Right renal cortex interstitium (tissue), 3 donors: ENCODE measurements at places on chromosomes 6 and 20.

GRCh38 chr20:31711179-31712111 is 11.2 kb downstream of the BCL2L1 start:
- DNase-seq = no peak

DNA sequence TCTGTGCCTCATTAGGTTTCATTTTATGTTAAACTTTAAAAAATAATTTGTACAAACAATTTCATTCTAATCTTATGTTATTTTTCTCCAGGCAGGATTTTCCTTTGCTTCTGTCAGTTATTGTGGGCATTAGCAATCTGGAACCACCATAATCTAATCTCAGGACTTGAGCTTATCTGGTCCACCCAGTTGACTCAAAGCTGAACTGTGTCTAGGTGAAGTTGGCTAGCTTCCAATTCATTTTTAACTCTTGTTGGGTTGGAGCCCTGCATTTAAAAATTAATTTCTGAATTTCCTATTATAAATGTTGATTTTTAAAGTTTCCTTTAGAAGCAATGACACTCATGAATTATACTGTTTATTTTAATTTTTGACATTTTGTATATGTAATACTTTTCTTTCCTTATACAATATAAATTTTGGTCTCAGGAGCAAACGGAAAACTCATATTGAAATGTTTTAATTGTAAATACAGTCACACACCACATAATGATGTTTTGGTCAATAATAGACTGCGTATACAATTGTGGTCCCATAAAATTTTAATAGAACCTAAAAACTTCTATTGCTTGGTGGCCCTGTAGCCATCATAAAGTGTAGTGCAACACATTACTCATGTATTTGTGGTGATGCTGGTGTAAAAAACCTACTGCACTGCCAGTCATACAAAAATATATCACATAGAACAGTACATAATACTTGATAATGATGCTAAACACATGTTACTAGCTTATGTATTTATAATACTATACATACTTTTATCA is 121.3 kb downstream of the CLVS2 start:
- DNase-seq = no peak

- no peak for DNase-seq
Measured at GRCh38 chr6:117498159-117498558, 15.7 kb downstream of the DCBLD1 start.

DNA sequence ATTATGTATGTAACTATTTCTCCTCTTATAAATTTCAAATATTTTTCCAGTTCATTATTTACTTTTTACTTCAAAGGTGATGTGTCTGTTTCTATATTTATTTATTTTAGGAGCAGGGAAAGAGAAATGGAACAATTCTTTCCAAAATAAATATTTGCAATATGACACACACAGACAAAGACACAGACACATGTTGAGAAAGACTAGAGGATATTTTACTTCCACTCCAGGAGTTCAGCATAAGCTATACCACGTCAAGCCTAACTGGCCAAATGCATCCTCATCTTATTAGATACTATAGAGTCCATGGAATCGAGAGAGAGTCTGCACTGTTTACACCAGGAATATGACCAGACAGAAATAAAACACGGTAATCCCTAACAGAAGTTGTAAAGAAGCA is 13.3 kb downstream of the RALGAPA2 start:
- no peak for DNase-seq

DNA sequence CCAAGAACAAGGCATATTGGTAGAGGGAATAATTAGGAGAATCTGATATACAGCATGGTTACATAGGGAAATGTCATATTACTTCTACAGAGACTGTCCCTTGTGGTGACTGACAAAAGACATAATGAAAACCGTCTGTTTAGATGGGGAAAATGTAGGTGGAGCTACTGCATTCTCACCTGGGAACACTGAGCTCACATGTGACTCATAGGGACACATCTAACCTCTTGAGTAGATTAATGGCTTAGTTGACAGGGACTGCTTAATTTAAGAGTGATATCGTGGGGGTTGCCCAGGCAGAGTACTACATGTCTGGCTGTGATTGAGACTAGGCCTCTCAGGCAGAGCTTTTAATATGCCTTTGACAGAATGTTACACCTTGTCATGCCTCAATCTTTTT is 235.3 kb upstream of the ZFP64 start:
- no peak for DNase-seq

DNA sequence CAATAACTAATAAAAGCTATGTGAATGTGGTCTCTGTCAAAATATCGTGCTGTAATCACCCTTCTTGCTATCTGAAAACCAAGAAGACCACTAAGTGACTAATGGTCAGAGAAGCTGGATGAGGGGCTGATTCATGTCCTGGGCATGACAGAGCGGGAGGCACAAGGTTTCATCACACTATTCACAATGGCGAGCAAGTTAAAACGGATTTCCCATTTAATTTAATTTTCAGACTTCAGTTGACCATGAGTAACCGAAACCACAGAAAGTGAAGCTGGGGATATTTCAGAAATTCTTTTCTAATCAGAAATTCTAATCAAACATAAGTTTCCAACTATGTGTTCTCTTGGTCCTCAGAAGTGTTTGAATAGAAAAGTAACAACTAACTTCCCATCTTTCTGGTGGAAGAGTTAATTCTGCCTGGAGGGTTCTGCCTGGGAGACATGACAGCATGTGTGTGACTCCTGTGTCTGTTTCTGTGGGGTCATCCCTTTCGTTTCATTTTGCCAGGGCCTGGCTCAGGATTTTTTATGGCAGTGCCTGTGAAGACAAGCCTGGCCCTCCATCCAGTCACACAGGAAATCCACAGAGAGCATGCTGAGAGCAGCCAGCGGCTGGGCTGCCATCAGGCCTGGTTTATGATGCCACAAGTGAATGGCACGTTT is 98.9 kb downstream of the FAM120B start:
- DNase-seq = no peak

DNA sequence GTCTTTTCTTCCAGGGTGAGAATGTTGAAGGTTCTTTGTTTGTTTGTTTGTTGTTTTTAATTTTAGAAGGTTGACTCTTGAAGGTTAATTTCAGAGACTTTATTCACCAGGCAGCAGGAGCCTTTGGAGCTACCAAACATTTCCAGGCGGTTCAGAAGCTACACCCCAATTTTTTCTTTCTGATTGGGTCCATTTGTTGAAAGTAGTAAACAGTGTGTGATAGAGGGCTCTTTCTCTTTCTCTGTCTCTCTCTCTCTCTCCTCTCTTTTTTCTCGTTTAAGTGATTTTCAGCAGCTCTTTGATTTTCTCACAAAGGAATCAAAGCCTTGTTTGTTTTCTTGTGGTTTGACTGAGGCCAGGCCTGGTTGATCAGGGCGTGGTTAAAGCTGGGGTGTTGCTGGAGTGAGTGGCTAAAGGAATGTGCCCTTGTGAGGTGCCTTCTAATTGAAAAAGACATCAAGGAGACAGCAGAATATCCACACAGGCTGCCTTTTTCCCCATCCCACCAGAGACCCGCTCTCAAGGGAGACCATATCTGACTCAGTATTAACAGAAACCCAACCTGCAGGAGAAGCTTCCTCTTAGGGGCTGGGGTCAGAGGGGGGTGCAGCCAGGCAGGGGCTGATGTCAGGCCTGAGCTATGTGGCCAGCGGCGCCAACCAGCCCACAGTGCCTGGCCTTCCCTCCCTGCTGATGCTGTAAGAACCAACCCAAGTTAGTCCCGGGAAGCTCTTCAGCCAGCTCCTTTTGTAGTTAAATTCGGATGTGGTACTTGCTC is 40.4 kb upstream of the NAA20 start:
- no peak for DNase-seq

GRCh38 chr6:128822271-128822670 is 60.7 kb upstream of the LAMA2 start:
- no peak for DNase-seq

- no peak for DNase-seq
Measured at GRCh38 chr20:10430704-10431103, 3.3 kb downstream of the MKKS start.

- no peak for DNase-seq
Measured at GRCh38 chr20:45527294-45527693, 11.9 kb upstream of the SPINT3 start.

DNA sequence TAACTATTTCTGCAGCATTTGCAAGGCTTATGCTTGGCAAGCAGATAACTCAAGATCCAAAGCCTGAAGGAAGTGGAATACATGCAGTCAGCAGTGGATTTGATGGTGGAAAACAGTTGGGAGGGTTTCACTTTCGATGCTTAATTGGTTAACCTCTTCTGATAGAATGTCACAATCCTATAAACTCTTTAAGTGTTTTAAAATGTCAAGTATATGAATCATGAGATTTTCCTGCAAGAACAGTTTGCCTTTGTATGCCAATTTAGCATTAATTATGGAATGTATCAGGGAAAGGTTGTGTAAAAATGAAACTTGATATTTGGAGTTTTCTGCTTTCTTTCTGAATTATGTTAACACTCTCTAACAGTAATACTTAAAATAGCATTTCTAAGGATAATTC is 36.6 kb downstream of the NKX2-4 start:
- DNase-seq = no peak

GRCh38 chr6:131997429-131998153 is 46.4 kb upstream of the CCN2 start:
- DNase-seq = no peak

DNA sequence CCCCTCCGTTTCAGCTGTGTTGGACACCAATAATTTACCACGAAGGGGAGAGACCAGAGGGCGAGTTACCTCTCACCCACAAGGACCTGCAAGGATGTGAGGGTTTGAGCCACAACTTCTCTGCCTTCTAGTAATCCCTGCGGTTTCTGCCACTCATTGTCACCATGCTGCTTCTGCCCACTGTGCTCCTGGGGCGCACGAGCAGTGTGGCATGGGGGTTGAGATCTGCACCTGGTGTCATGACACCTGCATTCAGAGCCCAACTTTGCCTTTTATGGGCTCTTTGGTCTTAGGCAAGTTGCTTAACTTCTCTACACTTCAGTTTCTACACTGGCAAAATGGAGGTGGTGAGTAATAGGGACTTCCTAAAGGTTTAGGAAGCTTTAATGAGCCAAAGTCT is 84.9 kb downstream of the SOBP start:
- no peak for DNase-seq

DNA sequence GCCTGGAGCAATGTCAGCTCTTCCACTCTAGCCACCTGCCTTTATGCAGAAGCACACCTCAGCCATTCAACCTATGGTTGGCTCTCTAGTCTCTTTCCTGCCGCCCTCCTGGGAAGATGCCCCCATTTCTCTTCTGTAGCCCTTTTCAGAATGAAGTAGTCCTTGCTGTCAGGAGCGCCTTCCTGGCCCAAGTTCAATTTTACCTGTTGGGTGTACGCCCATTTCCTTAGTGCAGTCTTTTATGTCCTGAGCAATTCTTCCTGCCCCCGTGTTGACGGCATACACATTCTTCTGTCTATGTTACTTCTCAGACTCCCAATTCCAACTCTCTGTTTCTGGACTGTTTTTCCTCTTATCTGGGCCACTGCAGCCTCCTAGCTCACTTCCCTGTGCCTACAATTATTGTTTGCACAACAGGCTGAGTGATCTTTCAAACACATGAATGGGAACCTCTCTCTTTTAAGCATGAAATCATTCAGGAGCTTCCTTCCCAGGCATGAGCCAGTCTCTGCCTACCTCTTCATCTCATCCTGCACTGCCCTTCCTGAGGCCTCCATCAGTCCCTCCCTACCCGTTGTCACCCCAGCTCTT is 389.2 kb downstream of the CD83 start:
- no peak for DNase-seq

DNA sequence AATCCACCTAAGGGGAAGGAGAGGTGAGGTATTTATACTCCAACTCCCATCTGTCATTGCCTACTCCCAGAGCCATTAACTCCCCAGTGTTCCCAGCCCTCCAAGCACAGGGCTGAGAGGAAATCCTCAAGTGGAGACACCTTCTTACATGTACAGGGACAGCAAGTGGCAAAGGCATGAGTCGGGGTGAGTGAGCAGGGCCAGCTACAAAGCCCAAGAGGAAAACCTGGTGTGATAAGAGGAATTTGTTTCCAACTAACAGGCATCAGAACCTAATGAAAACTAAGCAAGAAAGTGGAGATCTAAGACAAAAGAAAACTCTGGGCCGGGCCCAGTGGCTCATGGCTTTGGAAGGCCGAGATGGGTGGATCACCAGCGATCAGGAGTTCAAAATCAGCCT is 70.0 kb upstream of the SRSF6 start:
- DNase-seq = no peak

GRCh38 chr6:152233547-152234320 is 403.4 kb downstream of the SYNE1 start:
- no peak for DNase-seq

- no peak for DNase-seq
Measured at GRCh38 chr6:46832816-46833215, 39.6 kb downstream of the MEP1A start.

- no peak for DNase-seq
Measured at GRCh38 chr6:163599136-163599535, 184.6 kb downstream of the QKI start.

DNA sequence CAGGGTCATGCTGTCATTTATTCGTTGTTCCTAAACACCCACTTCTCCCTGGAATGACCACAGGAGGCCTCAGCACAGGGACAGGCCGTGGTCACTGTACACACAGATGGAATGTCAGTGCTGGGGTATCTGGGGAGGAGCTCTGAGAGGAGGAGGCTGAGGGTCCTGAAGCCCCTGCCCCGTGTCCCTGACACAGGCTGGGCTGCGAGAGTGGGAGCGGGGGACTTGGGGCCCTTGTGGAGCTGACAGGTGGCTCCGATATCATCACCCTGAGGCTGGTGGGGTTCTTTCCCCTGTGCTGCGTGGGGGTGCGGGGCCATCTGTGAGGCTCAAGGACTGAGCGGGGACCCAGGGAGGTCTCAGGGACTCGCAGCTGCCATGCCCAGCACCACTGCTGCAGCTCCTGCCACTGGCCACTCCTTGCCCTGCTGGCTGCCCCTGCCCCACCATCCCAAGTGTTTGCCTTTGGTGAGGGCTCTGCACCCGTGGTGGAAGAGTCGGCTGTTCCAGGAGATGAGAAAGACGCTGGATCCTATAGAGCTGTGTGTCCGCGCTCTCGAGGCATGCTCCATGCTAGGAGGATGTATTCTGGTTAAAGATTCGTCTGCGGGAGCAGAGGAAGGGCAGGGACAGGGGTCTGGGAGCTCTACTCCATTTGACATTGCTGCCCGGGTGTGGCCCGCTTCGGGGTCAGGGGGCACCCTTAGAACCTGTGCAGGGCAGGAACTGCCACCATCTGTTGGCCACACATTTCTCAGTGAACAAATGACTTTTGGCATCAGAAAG is 18.9 kb downstream of the NPEPL1 start:
- DNase-seq = no peak

GRCh38 chr6:22152841-22153240 is 144.0 kb downstream of the PRL start:
- DNase-seq = no peak

DNA sequence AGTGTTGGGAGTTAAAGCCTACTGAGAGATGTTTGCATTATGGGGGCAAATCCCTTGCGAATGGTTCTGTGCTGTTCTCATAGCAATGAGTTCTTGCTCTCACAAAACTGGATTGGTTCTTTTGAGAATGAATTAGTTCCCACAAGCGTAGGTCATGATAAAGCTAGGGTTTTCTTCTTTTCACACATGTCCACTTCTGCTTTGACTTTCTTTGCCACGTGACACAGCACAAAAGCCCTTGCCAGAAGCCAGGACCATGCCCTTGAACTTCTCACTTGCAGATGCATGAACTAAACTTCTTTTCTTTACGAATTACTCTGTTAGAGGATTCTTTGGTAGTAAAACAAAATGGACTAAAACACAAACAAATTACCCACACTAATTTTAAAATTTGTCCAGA is 922.8 kb downstream of the EPHA7 start:
- DNase-seq = no peak

GRCh38 chr6:163554663-163555062 is 140.1 kb downstream of the QKI start:
- no peak for DNase-seq

- no peak for DNase-seq
Measured at GRCh38 chr6:167807756-167808155, 19.0 kb upstream of the AFDN start.
